ENCODE measurements at places on chromosomes 3 and 15. TPM values are rescaled to one million over a fixed set of nuclear protein-coding genes. Genes with fewer than 3 reads are reported as not detected.

DNA sequence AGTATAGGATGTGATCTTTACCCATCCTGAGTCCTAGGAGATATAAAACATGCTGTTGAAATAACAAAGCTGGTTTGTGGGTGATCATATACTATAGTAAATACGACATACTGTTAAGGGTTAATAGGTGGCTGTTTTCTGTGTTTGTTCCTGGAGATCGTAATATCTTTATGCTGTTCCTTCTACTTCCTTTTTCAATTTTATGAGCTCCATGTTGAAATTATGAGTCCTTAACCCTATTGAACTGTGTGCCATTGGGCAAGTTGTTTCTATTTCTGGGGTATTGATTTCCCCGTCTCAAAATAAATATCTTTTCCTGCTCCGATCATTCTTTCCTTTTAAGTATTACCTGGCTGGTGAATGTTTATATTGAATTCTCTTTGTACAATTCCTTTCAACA, 115.1 kb downstream of the LPP start:
- DNase-seq = no peak

DNA sequence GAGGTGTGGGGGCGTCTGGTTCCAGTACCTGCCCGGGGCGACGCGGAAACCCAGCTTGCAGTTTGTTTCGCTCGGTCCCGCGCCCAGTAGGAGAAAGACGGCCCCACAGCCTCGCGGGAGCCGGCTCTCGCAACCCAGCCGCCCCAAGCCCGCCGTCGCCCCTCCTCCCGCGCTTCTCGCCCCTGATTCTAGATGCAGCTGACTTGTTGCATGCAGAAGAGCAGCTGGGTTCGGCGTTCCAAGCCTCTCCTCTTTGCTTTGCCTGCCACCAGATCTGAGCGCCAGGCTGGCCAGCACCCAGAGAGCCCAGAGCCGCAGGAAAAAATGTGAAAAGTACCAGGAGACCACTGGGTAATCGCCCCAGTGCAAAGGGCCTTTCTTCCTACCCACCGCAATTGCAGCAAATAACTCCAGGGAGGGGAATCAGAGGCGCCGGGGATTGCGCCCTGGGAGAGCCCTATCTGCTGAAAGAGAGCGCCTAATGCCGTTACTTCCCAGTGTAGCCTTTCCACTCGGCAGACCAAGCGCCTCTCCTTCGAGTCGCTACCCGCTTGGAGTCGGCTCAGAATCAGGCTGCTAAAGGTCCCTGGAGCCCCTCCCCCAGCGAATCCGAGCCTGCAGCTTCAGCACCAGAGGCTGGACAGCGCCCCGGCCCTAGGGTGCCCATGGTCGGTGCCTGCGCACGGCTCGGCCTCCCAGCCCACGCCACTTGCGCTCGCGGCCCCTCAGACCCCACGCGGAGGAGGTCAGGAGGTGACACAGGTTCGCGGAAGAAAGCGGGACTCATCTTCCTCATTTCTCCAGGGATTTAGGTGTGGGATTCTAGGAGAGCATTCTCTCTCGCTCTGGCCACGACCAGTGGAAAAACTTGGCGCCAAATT, 15.7 kb upstream of the AEN start:
- no peak for DNase-seq

DNA sequence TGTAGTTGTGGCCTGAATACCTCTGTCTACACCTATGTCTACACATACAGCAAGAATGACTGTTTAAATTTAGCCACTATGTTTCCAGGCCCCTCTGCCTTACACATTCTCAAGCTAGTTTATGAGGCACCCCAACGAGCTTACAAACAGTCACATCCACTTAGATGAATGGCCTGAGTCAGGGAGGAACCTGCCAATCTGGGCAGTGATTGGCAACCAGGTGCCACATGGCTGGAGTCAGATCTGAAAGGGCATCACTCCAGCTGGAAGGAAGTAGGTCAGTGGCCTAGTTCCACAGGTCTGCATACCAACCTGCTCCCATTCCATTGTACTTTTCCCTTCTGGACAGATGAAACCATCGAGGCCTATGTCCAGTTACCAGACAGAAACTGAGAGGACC, 136.3 kb downstream of the FOXP1 start:
- no peak for DNase-seq

DNA sequence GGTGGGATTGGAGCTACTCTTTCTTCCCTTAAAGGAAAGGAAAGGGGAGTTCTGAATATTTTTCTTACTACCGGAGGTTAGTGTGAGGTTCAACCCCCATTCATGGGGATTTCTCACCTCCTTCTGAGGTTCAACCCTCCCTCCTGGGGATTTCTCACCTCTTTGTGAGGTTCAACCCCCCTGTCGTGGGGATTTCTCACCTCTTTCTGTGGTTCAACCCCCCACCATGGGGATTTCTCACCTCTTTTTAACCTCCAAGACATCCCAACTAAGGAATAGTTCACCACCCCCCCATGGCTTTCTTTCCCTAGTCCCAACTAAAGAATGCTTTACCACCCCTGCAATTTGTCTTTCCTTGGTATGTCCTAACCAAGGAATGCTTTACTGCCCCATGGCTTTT, 520.3 kb downstream of the EDEM1 start:
- DNase-seq = no peak

GRCh38 chr3:113405180-113405579, 36.1 kb downstream of the CFAP44 start:
- no peak for DNase-seq

- no peak for DNase-seq
Measured at GRCh38 chr3:41599127-41599484, 362.8 kb downstream of the ULK4 start.

- DNase-seq = no peak
Measured at GRCh38 chr3:127013181-127013580, 30.3 kb downstream of the PLXNA1 start.

GRCh38 chr15:73748730-73749129, 4.4 kb downstream of the INSYN1 start:
- no peak for DNase-seq

DNA sequence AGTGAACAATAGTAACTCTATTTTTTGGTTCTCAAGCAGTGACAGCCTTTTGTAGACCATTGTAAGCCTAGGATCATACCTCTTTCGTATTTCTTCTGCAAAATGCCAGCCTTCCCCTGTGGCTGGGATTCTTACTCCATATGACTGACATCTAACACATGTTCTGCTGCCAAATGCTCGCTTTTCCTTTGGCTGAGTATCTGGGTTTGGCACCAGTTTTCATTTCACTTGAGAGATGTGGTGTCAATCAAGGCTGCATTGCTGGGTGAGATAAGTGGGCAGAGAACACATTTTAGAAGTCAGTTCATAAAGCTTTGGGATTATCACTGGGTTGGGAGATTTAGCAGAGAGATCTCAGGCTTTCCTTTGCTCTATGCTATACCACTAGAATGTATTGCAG, 514.7 kb upstream of the SGO1 start:
- DNase-seq = no peak

- no peak for DNase-seq
Measured at GRCh38 chr15:39414201-39414600, 166.7 kb upstream of the THBS1 start.

DNA sequence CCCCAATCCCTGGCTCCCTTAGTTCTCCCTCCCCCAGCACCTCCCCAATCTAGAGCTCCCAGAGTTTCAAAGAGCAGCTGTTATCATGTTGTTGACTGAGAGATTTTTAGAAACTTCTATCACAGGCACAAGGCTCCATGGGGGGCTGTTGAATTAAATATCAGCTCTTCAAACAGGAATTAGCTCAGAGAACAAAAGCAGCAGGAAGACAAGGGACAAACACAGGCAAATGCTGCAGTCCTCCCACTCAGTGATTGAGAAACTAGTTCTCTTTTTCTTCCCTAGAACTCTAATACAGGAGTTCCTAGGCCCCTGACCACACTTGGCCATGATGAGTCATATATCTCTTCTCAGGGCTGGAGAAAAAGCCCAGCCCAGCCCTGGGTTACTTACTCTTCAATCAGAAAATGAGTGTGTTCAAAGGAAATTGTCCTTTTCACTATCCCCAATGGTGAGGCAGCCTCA, 262.1 kb downstream of the IGSF11 start:
- DNase-seq = no peak

DNA sequence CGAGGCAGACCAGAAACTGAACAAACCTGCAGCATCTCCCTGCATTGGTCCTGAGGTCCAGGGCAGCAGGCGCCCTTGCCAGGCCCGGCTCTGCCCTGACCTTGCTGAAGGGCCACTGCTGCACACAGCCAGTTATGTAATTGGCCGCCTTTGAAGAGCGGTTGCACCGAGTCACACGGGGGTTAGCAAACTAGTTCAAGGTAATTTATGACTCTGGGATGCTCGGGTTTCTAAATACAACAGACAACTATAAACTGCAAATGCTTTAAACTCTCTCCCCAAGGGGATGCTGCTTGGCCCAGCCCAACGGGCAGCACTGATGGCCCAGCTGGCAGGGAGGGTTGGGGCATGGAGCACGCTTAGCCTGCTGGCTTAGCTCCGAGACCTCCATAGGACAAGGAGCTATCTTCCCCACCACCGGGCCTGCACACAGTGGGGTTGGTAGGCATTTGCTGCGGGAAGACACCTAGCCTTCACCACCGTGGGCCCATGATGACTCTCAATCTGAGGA, 60.3 kb upstream of the IQSEC1 start:
- DNase-seq = no peak

DNA sequence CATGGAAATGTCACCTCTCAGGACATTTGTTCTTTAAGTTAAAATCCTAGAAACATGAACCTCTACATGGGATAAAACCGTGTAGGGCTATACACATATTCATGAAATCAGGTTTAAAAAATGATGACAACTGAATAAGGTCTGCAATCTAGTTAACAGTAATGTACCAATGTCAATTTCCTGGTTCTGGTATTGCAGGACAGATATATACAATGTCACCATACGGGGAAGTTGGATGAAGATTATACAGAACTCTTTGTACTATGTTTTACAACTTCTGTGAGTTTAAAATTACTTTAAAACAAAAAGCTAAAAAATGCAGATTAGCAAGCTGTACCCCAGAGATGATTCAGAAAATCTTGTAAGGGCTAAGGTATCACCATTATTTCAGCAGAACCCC, 6.7 kb downstream of the CNTN3 start:
- no peak for DNase-seq

DNA sequence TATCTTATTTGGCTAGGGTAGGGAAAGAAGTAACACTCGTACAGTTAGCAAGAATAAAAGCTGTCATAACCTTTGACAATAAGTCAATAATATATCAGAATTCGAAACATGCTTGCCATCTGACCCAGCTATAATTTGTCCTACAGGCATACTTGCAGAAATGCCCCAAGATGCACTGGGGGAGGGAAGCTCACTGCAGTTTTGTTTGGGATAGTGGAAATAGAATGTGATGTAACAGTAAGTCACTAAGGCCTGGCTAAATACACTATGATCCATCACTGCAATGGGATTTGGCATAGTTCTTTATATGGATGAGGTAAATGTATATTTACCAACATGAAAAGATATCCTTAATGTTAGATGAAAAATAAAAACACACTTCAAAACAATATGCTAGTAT, 25.5 kb upstream of the TMOD3 start:
- DNase-seq = no peak

DNA sequence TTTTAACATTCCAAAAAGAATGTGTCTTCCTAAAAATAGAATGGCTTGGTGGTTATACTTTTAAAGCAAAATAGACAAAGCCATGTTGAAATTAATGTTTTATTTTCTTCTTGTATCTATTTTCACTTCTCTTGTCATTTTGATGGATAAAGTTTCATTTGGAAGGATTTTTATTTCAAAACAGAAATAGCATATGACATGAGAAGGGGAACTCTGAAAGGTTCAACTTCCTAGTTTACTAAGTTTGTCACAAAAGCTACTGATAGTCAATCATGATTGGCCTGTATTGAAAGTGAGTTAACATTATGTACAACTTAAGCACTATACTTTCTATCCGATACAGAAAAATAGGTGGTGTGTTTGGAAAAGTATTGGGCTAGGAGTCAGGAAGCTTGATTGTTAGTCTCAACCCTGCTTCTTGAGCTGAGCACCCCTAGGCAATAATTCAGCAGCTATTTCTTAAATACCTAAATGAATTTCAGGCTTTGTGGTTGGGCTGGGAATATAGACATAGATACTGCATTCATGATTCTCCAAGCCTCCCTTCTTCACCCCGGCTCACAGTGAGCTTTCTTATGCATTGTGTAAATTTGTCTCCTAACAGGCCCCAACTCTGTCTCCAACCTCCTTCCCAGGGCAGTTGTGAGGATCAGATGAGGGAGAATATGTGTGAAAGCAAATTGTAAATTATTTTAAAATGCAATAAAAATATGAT, 46.9 kb upstream of the CSPG4 start:
- DNase-seq = no peak

DNA sequence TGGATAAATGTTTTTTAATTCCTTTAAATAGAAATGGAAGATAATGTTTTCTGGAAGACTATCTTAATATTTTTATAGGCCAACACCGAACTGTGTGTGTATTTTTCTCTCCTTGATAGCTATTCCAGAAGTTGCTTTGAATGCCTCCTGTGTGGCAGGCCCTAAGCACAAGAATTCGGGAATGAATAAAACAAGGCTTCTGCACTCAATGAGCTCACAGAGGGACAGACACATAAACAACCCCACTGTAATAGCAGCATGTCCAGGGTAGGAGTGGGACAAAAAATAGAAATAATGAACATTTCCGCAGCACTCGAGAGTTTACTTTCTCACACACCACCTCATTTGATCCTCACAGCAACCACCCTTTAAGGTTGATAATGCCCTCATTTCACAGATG, 18.0 kb downstream of the SRGAP3 start:
- DNase-seq = no peak

DNA sequence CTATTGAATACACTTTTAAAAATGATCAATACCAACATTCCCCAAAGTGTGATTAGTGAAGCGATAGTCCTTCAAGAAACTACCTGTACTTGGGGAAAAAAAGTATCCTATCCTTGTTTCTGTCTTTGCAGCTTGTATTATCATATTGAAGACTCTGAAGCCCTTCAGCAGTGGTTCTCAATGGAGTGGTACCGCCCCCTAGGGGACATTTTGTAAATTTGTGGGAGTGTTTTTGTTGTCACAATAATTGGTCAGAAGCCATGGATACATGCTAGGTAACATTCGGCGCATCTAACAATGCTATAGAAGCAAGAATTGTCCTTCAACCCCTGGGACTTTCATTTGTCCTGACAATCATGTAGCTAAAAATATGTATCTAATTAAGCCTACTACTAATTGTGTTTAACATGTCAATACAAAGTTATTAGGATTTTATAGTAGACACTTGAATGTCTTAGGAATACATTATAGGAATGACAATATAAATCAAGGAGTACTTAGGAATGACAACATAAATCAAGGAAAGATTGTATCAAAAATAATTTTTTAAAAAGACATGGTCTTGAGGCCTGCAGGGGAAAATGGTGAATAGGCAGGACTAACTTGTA, 53.7 kb downstream of the NMD3 start:
- no peak for DNase-seq

GRCh38 chr15:73849641-73850040, 23.7 kb upstream of the TBC1D21 start:
- DNase-seq = no peak

P4HTM gene
- 12.4 TPM for polyA plus RNA-seq

SLC28A2 gene
- 0.13 TPM for polyA plus RNA-seq

RETNLB gene
- polyA plus RNA-seq = not detected

MAGEF1 gene
- polyA plus RNA-seq = 74.6 TPM

DNAJA4 gene
- 92.8 TPM for polyA plus RNA-seq

SKOR1 gene
- polyA plus RNA-seq = 0.47 TPM

RRP9 gene
- polyA plus RNA-seq = 15.2 TPM

MITF gene
- 6.8 TPM for polyA plus RNA-seq

LMAN1L gene
- polyA plus RNA-seq = not detected

GP5 gene
- 0.35 TPM for polyA plus RNA-seq

PAK6 gene
- 0.83 TPM for polyA plus RNA-seq

CHRM5 gene
- polyA plus RNA-seq = not detected

SLC9C1 gene
- 0.42 TPM for polyA plus RNA-seq

FHIT gene
- 7.1 TPM for polyA plus RNA-seq

CACNA1D gene
- polyA plus RNA-seq = 1.4 TPM

SLCO2A1 gene
- 1.8 TPM for polyA plus RNA-seq
